PC-3 (cell line): ENCODE measurements at places on chromosomes 6 and 20.

GRCh38 chr6:50825375-50826036 is 6.8 kb downstream of the TFAP2B start:
- no peak for DNase-seq

DNA sequence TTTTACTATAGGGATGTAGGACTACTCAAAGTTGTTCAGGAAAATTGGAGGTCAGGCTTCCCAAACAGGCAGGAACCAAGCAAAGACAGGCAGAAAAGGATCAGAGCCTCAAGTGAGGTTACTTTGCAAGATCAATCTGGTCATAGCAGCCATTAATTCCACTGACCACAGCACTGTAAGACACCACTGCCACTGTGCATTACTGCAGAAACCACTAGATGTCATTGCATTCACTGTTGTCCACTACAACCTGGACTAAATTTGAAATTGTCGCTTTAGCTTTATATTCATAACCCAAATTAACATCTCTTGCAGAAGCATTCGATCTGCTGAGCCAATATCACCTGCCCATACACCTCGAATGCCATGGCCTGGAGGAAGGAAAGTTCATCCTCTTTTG is 126.9 kb upstream of the UFL1 start:
- DNase-seq, result peak; percentile 43

DNA sequence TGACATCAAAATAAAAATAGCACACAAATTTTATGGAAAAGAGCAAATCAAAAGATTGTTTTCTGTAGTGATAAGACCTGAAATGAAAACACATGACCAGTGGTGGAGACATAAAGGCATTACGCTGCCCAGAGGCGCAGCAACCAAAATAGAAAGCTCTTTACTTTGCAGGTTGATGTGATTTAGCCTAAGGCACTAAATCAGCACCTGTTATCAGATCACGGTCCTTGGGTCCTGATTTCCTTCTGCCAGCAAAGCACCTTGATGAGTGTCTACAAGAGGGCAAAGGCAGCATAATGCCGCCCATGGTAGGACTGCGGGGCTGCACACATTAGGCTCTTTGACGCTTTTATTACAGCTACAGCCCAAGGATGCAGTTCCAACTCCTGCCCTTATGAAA is 19.3 kb upstream of the RAMACL start:
- no peak for DNase-seq

DNA sequence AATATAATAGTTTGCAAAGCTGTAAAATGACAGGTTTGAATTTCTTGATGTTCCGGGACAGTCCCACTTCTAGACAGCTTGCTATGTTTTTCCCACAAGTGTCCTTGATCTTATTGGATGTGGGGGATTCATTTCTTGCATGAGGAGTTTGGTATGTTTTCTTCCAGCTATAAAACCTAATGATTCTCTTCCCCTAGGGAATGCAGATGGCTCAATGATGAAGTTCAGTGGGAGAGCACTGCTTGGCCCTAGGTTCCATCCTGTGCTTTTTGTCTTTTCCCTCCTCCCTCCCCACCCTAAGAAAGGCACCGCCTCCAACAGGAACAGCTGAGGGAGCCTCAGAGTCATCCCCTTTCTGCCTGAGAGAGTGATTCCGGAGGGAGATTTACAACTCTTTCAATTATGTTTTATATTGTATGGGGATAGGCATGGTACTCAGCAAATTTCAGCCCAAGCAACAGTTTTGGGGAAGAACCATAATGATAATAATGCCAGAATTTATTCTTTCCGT is 149.2 kb downstream of the PHACTR1 start:
- DNase-seq, result no peak
